ENCODE measurements at places on chromosomes 6 and 20.

GRCh38 chr20:58127701-58128111 is 100.7 kb downstream of the ANKRD60 start:
- no peak for DNase-seq

GRCh38 chr6:37556881-37557644 is 57.4 kb upstream of the CCDC167 start:
- DNase-seq: peak; percentile 78

DNA sequence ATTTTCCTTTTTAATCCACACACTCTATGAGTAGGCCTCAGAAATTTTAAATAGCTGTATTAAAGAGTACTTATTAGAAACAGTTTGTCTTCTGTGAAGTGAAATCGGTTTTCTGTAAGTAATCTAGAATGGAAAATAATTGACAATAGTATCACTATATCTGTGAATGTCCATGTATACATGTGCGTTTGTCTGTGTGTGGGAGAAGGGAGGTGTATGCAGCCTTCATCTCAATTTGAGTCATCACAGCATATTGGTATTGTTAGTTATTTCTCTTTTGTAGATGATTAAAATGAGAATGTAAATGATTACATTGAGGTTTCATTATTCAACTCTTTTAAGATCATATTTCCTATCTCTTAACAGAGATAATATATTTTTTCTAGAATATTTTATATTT is 206.0 kb downstream of the EYS start:
- no peak for DNase-seq

DNA sequence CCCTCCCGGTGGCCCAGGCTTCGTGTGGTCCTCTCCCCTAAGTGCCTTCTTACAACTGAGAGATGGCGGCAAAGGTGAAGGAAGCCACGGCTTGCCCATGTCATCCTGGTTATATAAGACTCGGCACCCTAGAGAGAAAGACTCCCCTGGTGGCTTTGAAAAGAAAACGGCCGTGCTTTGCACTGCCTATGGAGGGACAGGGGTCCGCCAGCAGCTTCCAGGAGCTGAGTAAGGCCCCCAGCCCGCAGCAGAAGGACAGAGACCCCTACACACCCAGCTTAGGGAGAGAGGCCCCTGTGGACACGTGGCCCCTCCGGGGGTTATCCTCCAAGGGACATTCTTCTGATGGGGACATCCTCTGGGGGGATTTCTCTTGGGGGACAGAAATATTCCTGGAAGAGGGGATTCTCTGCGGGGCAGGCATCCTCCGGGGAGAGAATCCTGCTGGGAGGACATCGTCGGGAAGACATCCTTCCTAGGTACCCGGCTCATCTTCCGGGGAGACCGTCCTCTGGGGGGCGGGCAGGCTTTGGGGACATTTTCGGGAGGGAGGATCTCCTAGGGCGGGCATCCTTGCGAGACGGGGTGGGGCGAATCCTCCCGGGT is 511 bp upstream of the OGFR start:
- peak; percentile 97 for DNase-seq

DNA sequence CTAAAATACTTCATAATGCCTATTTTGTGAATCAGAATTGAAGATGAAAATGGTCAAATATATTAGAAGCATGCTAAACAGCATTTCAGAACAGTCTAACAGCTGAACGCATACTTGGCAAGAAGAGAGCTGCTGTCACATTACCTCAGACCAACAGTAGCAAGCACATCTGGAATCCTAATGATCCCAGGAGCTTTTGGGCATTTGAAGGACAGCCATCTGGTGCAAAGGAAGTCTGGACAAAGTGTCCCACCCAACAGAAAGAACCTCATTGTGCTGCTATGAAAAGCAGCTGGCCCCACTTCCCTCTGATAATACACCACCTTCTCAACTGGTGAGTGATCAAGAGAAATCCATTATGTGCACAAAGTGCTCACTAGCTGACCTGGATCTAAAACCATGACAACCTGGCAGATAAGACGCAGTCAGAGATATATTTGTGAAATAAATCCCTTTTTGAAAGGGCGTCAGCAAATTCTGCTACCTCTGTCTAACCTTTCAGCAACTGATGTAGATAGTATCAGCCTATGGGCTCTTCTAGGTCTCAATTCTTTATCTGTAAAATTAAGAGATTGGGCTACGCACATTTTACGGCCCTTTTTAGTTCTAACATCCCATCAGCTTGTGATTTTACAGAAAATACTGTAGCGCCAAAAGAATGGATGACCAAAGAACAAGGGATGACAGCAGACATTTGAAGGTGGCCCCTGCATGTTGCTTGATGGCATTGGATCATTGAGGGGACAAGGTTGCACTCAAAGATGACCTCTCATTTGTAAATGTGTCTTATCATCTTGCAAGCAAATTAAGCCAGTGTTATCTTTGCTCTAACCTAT is 78.7 kb downstream of the SGK1 start:
- no peak for DNase-seq

DNA sequence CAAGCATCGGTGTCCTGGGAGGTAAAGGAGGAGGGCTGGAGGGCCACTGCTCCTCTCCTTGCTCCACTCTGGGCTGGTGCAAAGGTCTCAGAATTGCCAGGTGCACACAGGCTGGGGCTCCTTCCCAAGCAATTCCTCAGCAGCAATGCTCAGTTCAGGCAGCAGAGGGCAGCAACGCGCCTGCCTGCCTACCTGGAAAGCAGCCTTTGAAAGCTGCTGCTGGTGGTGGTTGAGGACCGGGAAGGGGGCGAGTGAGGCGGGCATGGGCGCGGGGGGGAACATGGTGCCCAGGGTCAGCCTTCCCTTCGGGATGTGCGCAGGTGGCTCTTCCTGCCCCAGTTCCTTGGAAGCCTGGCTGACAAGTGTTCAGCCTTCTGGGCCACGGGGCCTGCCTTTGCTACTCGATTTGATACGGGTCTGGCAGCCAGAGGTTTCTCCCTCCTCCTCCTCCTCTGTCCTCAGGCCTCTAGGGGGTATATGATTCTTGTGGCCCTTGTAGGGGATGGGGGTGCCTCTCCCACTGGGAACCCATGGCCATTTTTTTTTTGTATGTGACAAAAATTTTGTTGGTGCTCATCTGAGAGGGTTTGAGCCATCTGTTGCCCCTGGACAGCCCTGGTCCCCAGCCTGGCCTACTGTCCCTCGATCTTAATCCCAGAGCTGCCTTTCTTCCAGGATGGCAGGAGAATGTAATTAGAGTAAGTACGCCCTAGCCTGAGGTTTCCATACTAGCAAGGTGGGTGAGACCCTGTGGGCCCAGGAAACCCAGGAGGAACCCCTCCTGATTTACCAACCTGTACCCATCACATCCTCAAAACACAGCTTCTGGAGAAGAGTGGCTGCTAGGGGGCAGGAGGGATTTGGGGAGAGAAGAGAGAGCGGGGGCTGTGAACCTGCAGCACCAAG is 20.1 kb downstream of the MRPS18A start:
- DNase-seq: peak; percentile 95

DNA sequence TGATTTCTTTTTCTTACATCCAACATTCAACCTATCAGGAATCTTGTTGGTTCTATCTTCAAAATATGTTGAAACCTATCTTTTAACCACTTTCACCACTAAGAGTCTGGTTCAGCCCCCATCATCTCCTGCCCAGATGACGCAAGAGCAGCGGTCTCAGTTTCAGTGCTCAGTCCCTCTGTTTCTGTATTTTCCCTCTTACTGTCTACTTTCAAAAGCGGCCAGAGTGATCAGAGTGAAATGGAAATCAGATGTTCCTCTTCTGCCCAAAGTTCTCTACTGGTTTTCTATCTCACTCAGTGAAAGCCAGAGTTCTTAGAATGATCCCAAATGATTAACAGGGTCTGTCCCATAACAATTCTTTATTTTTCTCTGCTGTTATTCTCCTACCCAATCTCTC is 147.9 kb upstream of the PDE7B start:
- no peak for DNase-seq

DNA sequence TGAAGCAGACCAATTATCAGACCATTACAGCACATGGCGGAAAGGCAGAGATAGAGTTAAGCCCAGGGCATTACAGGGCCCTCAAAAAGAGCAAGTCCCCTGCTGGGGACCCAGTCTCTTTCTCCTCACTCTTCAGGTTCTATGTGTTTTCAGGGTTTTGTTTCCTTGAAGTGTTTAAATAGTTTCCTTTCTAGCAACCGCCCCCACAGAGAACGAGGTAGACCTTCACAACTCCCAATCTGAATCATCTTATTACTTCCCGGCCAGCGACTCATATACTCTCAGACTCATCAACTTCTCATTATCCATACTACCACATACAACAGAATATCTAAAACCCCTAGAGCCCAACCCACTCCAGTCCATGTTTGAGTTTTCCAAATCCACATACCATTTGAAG is 526.6 kb upstream of the ARID1B start:
- no peak for DNase-seq

DNA sequence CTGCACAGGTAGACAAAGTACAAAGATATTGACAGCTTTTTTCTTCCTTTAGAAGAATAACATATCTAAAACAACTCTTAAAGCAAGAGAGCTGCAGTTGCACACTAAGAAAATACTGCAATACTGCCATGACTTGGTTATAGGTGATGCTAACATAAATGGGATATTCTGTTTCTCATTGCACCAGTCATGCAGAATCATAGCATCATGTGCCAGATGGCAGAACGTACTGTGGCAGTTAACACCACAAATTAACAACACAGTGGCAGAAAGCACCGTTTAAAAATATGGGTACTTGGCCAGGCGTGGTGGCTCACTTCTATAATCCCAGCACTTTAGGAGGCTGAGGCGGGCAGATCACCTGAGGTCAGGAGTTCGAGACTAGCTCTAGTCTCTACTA is 7.4 kb downstream of the ASXL1 start:
- no peak for DNase-seq

DNA sequence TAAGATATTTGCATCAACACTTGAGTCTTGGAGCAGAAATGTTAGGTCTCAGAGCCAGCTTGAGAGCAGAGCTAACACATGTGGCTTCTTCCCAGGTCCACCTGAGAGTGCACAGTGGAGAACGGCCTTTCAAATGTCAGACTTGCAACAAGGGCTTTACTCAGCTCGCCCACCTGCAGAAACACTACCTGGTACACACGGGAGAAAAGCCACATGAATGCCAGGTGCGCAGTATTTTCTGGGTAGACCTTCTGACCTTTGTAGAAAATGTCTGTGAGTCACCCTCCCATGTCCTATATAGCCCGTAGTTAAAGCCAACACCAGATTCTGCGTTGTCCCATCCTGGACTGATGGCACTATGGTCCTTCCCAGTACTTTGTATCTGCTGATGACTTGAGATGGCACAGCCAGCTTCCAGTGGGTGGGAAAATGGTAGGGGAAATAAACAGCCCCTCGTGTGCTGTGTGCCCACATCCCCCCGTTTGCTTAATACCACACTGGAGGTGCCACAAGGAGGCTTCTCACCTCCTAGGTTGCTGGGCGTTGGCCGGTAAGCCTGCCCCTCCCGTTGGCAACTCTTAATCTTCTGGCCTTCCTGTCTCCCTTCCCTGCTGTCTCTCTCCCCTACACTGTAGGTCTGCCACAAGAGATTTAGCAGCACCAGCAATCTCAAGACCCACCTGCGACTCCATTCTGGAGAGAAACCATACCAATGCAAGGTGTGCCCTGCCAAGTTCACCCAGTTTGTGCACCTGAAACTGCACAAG is 20.3 kb downstream of the PRDM1 start:
- DNase-seq: no peak

Measured in osteoblast (primary cell).